ENCODE measurements at places on chromosomes 5 and 9.

- no peak for DNase-seq
These were observed 2.5 kb upstream of the HMGCS1 start for GRCh38 chr5:43315682-43316081.

GRCh38 chr5:61817472-61818326, 485.6 kb downstream of the ZSWIM6 start:
- DNase-seq: no peak

- no peak for DNase-seq
These were observed 69.2 kb upstream of the S1PR3 start for GRCh38 chr9:88922091-88922490.

GRCh38 chr5:94361161-94361560, 257.2 kb downstream of the KIAA0825 start:
- DNase-seq: no peak

GRCh38 chr5:74035521-74035937, 409.5 kb downstream of the ARHGEF28 start:
- no peak for DNase-seq

- DNase-seq: no peak
These were observed 269.8 kb downstream of the SYK start for GRCh38 chr9:91071184-91071990.

GRCh38 chr5:62268234-62268633, 37.8 kb upstream of the KIF2A start:
- DNase-seq: no peak

GRCh38 chr5:135203593-135204036, 169.6 kb upstream of the PITX1 start:
- no peak for DNase-seq

All from stimulated activated CD8-positive, alpha-beta memory T cell treated with anti-CD3 and anti-CD28 coated beads, Interleukin-15, amount 100 ng/mL, for 4 hours (primary cell).